ENCODE measurements at places on chromosomes 3 and 15. TPM values are rescaled to one million over a fixed set of nuclear protein-coding genes. Genes with fewer than 3 reads are reported as not detected.

PSMA4 gene
- total RNA-seq, result 137 TPM

TNFAIP8L3 gene
- 7.4 TPM for total RNA-seq

AGBL1 gene
- not detected for total RNA-seq

GATM gene
- 10.6 TPM for total RNA-seq

BSN gene
- total RNA-seq, result 0.16 TPM

IL17RE gene
- total RNA-seq, result 20.2 TPM

PLXND1 gene
- 265 TPM for total RNA-seq

TTLL13 gene
- not detected for total RNA-seq

GRCh38 chr3:19065027-19065426 lies 83.3 kb upstream of the KCNH8 start:
- no peak for DNase-seq

GRCh38 chr3:60158035-60158434 lies 1093.2 kb downstream of the FHIT start:
- DNase-seq, result no peak

GRCh38 chr15:96374499-96374898 lies 44.0 kb downstream of the NR2F2 start:
- no peak for DNase-seq

DNA sequence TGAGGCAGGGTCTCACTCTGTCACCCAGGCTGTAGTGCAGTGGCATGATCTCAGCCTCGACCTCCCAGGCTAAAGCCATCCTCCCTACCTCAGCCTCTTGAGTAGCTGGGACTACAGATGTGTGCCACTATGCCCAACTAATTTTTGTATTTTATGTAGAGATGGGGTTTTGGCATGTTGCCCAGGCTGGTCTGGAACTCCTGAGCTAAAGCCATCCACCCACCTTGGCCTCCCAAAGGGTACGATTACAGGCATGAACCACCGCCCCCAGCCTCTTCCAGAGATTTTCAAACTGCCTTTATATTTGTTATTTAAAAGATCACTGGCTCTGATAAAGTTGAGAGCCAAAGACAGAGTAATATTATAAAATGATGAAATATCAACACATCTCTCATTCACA lies 37.3 kb downstream of the BSN start:
- peak; percentile 30 for DNase-seq

DNA sequence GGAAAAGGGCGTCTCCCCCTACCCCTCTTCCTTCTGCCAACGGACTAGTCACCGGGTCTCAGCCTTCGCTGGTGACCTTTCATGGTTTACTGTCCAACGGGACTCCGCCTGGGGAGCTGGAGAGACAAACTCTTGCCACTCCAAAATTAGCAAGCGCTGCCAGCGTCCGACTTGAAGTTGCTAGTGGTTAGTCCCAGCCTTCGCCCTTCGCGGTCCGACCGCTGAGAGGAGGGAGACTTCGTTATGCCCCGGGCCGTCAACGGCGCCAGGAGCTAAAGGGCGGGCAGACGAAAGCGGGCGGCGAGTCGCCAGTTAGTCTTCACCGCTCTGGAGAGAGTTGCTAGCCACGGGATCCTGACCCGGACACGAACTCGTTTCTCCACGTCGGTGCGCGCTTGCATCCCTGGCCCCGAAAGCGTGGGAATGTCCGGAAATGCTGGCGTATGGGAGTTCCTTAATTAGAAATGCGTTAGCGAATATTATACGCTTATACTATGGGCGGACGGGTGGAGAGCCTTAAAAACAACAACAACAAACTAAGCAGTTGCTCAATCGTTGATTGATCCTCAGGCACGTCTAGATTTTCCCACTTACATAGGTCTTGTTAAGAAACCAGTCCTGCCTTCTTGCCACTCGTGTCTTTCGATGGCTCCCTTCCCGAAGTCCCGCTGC lies 716 bp downstream of the SMC4 start:
- no peak for DNase-seq

- no peak for DNase-seq
Observed at GRCh38 chr3:127035677-127036076, 52.8 kb downstream of the PLXNA1 start.

- no peak for DNase-seq
Observed at GRCh38 chr15:26838742-26839460, 28.0 kb upstream of the GABRA5 start.

DNA sequence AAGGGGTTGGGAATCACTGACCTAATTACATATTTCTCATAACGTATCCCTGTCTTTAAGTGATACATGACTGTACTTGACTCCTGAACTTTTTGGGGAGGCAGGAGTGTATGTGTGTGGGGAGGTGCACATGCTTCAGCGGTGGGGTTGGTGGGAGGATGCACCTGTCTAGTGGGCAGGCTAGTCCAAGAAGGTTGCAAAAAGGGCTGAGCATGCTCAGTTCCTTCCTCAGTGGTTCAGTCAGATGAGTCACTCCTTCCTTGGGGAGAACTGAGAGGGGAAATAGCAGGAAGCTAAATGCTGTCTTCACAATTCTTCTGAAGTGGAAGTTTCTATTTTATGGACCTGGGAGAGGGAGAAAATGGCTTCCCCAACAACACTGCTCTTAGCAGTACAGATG lies 24.6 kb upstream of the AP4E1 start:
- no peak for DNase-seq

DNA sequence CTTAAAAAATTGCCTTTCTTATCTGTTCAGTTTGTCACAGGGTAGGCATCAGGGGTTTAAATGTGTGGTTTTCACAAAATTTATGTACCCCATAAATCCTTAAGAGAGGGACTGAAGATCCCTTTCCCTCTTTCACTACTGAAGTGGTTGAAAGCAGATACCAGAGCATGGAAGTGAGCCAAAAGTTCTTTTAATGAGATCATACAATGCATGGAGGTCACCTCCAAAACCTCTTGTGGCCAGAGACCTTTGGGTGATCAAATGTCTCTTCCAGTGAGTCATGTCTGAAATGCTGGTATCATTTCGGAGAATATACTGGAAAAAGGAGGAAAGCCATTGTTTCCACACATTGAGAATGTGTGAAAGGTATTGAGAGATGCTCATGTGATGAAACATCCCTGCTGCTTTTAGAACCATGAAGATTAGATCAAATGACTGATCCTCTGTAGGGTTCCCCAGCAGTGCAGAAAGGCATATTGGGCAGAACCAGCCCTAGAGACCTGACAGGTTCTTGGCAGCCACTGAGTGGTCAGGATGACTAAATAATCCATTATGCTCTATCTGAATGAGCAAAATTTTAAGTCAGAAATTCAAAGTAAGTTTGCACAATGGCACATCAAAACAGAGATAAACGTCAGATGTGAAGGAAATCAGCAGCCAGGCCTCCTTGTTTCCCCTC lies 165.8 kb upstream of the SLC2A2 start:
- no peak for DNase-seq

- DNase-seq, result no peak
Observed at GRCh38 chr15:82831894-82832600, 22.6 kb downstream of the WHAMM start.

- no peak for DNase-seq
Observed at GRCh38 chr3:132654721-132655120, 4.9 kb downstream of the ACAD11 start.

- DNase-seq, result no peak
Observed at GRCh38 chr15:48582452-48583247, 62.9 kb downstream of the FBN1 start.

GRCh38 chr15:62647202-62647842 lies 395.2 kb upstream of the TPM1 start:
- DNase-seq, result no peak

DNA sequence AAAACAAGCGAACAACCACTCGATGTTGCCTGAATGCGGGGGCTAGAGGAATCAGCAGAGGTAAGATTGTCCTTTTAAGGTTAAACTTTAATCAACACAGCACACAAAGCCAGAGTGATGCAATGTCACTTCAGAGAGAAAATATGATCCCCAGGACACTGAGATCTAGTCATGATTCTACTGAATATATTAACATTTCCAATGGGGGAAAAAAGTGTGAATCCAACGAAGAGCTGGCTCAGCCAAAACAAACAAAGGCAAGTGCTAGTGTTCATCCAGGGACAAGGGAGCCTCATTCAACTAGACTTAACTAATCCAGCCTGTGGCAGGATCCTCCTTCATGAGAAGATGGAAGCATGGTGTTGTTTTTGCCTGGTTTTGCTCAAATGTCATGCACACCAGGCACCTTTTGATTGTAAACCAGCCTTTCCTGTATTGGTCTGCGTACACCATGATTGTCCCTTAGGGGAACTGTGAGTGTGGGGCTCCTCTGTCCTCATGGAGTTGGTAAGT lies 35.8 kb downstream of the SCG5 start:
- DNase-seq, result no peak

DNA sequence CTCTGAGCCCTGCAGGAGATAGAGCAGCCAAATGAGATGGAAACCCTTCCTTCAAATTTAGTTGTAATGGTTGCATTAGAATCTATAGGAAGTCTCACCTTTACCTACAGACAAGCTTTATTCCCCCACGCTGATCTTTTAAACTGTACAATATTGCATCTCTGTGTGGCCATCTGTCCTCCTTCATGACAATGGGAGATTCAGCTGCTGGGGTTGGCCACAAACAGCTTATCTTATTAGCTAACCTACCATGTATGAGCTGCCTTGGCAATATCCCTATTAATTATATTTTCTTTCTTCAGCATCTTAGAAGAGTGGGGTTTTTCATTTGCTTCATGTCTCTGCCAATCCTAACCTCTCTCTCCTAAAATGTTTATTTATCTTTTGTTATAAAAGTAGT lies 238.7 kb upstream of the NR2E3 start:
- DNase-seq, result no peak

DNA sequence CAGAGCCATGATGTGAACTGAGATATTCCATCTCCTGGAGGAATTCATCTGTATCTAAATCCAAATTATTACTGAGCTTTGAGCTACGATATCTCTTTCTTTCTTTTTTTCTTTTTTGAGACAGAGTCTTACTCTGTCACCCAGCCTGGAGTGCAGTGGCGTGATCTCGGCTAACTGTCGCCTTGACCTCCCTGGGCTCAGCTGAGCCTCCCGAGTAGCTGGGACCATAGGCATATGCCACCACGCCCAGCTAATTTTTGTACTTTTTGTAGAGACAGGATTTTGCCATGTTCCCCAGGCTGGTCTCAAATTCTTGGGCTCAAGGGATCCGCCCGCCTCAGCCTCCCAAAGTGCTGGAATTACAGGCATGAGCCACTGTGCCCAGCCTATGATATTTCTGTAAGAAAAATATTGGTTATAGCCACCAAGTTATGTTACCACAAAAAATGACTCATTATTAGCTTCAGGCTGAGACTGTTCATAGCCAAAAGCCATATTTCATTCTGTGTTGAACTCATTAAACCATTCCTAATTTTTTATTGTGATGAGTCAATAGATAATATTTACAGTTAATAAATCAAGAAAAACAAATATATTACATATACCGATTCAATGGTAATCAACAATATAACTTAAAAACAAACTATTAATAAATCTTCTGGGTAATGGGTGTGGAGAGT lies 27.1 kb upstream of the SLC30A4 start:
- DNase-seq, result no peak

GRCh38 chr15:43777267-43777914 lies 625 bp upstream of the ELL3 start:
- peak; percentile 94 for DNase-seq

- no peak for DNase-seq
Observed at GRCh38 chr3:4314688-4315087, 11.5 kb downstream of the SETMAR start.

- DNase-seq, result no peak
Observed at GRCh38 chr3:61903931-61904657, 342.7 kb downstream of the PTPRG start.
